ENCODE measurements at places on chromosomes 3 and 15.

GRCh38 chr15:69804786-69805185, 292.9 kb downstream of the TLE3 start:
- no peak for DNase-seq

DNA sequence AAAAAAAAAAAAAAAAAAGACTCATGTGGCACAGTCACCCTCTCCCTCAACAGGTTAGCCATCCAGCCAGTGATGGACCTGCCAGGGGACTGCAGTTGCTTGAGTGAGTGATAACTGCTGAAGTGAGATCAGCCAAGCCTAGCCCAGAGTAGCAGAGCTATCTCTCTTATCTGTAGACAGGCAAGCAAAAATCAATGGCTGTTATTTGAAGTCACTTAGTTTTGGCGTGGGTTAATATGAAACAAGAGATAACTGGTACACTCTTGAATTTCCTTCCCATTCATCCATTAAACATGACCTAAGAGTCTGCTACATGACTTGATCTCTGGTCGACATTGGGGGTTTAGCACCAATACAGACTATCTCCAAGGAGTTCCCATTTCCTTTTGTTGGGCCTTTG, 51.2 kb upstream of the TNIK start:
- DNase-seq, result no peak

DNA sequence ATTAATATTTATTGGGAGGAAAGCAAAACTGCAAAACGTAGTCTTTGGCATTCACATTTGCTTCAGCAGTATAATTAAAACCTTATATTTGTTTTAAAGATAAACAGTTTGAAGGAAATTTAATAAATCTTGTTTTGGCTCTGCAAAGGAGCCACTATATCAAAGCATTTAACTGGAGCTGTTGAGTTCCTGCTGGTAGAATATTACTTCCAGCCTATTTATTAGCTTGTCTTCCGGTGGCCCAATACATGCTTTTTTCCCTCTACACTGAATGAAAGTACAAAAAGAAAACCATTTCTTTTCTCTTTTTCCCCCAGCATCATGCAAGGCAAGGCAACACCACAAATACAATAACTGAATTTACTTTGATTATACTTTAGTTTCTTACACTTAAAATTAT, 26.3 kb downstream of the SPTSSB start:
- DNase-seq, result no peak

GRCh38 chr15:43903864-43904290, 77.1 kb downstream of the WDR76 start:
- peak; percentile 26 for DNase-seq

- no peak for DNase-seq
Observed at GRCh38 chr3:181885868-181886630, 174.3 kb downstream of the SOX2 start.

GRCh38 chr3:30355622-30356021, 250.8 kb upstream of the TGFBR2 start:
- DNase-seq, result no peak

GRCh38 chr3:25449857-25450256, 21.8 kb downstream of the RARB start:
- no peak for DNase-seq

- DNase-seq, result peak; percentile 44
Observed at GRCh38 chr3:113606539-113607218, 74.3 kb downstream of the SIDT1 start.

DNA sequence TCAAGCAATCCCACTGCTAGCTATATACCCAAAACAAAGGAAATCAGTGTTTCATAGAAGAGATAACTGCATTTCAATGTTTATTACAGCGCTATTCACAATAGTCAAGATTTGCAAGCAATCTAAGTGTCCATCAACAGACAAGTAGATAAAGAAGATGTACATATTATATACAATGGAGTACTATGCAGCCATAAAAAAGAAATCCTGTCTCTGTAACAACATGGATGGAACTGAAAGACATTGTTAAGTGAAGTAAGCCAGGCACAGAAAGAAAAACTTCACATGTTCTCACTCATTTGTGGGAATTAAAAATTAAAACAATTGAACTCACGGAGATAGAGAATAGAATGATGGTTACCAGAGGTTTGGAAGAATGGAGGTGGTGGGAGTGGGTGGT, 89.2 kb downstream of the LSAMP start:
- DNase-seq, result no peak

- no peak for DNase-seq
Observed at GRCh38 chr3:100425316-100425715, 24.0 kb downstream of the LNP1 start.

GRCh38 chr3:81302045-81302444, 459.4 kb downstream of the GBE1 start:
- peak; percentile 3 for DNase-seq

GRCh38 chr3:117626577-117626976, 917.0 kb downstream of the TUSC7 start:
- no peak for DNase-seq

Measured in CD4-positive, alpha-beta T cell treated with Interleukin-1 beta for 1 hour (primary cell).